ENCODE measurements at places on chromosomes 12 and 14.

DNA sequence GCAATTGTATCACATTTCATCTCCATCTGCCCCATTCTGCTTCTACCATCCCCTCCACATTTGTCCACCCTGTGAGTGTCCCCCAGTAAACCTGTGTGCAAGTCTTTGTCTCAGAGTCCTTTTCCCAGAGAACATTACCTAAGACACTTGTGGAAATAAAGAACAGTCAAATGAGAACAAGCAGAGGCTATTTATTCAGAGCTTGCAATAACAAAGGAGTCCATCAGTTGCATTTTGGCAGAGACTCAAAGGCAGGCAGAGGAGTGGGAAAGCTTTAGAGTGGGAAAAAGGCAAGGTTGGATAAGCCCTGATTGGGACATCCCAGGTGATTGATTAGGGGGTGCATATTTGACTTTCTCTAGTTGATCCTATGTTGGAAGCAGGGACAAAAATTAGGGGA, 18.2 kb upstream of the PPFIBP1 start:
- no peak for DNase-seq

DNA sequence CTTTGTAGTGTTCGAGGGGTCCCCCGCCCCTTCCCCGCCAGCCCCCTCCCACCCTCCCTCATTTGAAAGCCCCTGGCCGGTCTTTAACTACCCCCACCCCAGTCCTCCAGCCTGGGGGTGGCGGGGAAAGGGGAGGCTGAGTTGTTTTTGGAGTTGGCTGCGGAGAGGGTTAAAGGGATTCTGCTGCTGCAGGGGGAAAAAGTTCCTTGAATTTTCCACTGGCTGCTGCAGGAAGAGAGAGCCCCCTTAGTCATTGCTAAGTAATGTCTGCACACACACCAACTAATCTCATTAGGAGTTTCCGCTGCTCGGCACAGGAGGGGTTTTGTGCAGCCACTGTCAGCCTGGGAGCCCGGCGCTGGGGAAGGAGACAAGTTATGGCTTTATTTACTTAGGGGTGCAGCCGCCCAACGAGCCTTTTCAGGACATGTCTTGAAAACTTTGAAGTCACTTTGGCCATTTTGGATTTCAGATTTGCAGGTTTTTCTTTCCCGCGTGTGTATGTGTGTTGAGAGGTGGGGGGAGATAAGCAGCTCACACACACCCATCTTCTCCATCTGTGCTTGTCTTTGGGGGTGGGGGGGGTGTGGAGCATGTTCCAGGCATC, 1.8 kb downstream of the ELK3 start:
- peak; percentile 93 for DNase-seq

DNA sequence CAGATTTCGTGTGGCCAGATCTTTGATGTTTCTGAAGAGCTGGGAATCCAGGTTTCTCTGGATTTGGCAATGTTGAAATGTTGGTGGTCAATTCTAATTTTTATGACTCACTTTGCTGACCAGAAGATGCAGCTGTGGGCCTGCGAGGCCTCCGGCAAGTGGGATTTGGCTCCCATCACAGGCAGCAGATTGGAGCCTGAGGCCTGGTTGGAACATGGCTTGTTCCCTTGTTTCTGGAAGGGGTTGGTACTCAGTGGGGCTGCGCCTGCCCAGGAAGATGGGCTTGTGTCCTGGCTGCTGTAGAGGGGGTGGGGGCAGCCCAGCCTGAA, 23.1 kb downstream of the FBRSL1 start:
- DNase-seq = no peak

- no peak for DNase-seq
Observed at GRCh38 chr12:114902665-114903064, 218.7 kb upstream of the TBX3 start.

DNA sequence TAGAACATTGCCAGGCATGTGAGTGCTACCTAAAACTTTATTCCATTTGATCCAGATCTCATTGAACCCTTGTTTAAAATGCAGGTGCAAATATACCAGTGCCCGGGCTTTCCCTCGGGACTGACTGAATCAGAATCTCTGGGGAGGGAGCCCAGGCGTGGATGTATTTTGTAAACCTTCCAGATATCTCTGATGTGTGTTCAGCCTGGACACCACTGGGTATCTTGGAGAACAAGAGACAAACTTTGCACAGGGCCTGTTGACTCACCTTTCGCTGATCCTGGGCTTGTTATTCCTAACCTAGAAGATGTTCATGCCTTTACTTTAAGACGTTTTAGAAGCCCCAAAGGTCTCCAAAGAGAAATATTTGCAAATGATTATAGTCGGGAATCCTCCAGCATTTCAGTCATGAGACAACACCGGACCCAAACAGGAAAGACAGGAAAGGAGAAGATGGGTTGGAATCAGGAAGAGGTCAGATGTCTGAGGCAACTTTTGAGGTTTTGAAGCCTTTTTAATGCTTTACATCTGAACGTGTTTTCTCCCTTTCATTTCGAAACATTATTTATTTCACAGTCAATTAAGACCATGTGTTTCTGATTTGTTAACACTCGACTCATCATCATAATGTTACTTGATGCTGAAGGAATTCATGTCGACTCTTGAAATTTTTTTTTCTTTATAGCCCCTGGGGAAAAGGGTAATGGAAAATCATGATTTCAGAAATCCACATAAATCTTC, 118.6 kb downstream of the PLXNC1 start:
- DNase-seq = no peak

- DNase-seq = no peak
Observed at GRCh38 chr12:11136075-11136474, 1.6 kb upstream of the TAS2R30 start.

DNA sequence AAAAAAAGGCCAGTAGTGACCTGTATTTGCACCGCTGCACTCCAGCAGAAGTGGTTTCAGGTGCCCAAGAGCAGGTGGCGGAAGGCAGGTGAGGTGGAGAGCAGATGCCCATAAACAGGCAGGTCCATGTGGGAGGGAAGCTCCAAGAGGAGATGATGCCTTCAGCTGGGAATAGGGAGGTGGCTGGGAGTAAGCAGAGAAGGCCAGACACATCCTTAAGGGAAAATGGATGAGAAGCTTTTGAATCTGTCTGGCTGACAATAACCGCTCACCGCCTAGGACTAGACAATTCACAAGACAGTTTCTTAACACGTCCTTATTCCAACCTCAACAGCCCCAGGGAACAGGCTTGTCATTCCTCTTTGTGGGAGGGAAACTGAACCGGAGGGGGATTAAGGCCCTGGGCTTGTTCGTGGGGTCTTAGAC, 43.9 kb upstream of the PLEKHG6 start:
- DNase-seq = no peak

- no peak for DNase-seq
Observed at GRCh38 chr12:45599196-45599595, 130.3 kb upstream of the ARID2 start.

GRCh38 chr12:116199160-116199706, 78.3 kb downstream of the MED13L start:
- no peak for DNase-seq

GRCh38 chr14:89469210-89470198, 52.5 kb upstream of the FOXN3 start:
- DNase-seq = no peak

DNA sequence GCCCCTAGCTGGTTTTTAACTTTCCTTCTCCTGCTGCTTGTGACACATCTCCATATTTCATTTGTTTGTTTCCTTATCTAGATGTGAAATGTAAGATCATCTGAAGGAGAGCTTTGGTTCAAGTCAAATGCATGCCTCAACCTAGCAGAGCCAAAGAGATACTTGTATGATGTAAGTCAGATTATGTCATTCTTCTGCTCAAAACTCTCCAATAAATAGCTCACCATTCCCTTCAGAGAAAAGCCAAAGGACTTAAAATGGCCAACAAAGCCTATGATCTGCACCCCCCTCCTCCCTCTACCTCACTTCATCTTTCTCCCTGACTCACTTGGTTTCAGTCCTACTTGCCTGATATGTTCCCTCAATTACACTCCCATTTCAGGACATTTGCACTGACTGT, 68.1 kb downstream of the COX16 start:
- no peak for DNase-seq

Data from NCI-H82 (cell line).